ENCODE measurements at places on chromosomes 6 and 20.

DNA sequence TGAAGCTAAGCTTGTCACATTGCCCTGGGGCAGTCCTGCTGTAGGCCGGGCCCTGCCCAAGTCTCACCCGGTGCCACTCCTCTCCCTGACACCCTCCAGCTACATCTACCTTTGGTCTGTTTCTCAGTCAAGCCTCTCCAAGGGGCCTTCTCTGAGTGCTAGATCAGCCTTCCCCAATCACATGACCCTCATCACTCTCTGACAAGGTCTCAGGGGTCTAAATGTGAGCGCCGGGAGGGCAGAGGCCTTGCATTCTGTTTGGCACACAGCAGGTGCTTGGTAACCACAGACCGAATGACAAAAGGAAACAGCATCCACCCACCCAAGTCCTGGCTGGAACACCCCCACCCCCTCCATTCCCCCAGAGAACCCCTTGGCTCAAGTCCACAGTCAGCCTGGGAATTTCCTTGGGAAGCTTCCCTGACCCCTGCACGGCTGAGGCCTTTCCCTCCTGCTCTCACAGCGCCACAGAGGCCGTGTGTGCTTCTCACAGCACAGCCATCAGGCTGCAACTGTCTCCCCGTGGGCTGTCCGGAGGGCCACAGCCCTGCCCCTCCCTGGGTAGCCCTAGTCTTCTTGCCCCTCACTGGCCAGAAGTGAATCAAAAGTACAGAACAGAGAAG, 32.9 kb downstream of the PKIG start:
- no peak for DNase-seq

GRCh38 chr6:106508277-106508676, 121.0 kb downstream of the RTN4IP1 start:
- DNase-seq, result no peak

- DNase-seq, result peak; percentile 9
These were observed 199.7 kb upstream of the SIM1 start for GRCh38 chr6:100664274-100665040.

DNA sequence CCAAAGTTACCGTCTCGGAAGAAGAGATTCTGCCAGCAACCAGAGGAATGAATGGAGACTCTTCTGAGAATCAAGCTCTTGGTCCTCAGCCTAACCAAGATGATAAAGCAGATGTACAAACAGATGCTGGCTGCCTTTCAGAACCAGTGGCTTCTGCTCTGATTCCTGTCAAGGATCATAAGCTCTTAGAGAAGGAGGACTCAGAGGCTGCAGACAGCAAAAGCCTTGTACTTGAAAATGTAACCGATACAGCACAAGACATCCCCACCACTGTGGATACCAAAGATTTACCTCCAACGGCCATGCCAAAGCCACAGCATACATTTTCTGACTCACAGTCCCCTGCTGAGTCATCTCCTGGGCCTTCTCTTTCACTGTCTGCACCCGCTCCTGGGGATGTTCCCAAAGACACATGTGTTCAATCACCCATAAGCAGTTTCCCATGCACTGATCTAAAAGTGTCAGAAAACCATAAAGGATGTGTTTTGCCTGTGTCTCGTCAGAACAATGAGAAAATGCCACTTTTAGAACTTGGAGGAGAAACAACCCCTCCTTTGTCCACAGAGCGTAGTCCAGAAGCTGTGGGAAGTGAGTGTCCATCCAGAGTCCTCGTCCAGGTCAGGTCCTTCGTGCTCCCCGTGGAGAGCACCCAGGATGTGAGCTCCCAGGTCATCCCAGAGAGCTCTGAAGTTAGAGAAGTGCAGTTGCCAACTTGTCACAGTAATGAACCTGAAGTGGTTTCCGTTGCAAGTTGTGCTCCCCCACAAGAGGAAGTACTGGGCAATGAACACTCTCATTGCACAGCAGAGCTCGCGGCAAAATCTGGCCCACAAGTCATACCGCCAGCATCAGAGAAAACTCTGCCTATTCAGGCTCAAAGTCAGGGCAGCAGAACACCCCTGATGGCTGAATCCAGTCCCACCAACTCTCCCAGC, 109.6 kb downstream of the RTN4IP1 start:
- DNase-seq, result no peak

DNA sequence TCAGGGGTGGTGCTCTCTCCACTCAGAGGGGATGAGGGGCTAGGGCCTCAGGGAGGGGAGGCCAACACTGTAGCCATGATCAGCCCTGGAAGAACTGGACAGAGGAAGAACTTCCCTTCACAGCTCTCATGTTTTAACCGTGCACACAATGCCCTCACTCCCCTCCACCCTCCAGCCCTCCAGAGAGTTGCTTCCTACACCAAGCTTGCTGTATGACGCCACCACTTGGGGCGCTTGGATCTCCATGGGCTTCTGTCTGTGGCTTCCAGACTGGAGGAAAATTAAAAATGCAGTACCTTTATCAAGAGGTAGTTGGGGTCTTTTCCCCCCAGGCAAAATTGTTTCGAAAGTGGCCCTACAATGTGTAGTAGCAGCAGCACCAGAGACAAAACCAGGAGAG, 48.4 kb downstream of the ARHGAP40 start:
- DNase-seq, result no peak

DNA sequence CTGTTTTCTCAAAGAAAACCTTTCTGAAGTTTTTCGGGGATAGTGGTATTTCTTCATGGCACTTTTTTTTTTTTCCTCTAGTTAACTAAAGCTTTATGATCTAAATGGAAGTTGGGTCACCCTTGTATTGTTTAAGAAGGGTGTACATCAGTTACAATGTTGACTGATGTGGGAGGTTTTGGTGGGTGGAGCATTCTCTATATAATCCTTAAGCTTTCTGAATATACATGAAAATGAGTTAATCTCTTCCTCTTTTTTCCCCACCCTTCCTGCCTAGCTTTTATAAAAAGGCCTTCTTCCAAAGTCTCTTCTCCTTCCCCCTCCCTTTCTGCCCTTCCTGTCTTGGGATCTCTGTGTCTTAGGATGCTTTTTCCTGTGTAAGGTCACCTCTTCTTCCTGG, 47.2 kb downstream of the DHX35 start:
- DNase-seq, result no peak

- no peak for DNase-seq
These were observed 1.5 kb upstream of the MAPK13 start for GRCh38 chr6:36128793-36129192.

GRCh38 chr6:157980288-157981131, 1.2 kb upstream of the SYNJ2 start:
- DNase-seq, result no peak

DNA sequence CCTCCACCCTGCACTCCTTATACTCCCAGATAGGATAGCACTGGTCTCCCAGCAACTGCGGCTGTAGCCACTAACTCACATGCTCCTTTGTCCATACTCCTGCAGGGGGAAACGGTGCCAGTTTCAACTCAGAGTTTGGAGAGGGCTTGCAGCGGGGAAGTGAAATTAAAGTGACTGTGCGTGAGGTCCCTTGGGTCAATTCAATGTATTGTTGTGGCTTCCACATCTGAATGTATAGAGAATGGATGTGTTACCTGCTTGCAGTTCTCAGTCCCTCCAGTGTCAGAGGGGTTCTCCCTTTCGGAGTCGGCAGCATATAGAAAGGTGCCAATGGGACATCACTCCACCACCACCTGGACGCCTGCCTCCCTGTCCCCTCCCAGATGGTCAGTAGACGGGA, 93.6 kb upstream of the CNKSR3 start:
- no peak for DNase-seq

- DNase-seq, result peak; percentile 84
These were observed at the start of gene C6orf118 for GRCh38 chr6:165308926-165309731. Gene C6orf118 (minus strand): TSS chr6:165309605. CDS start chr6:165309586, 19 bp downstream.

- no peak for DNase-seq
These were observed 244.9 kb downstream of the HIVEP2 start for GRCh38 chr6:142700032-142700431.

DNA sequence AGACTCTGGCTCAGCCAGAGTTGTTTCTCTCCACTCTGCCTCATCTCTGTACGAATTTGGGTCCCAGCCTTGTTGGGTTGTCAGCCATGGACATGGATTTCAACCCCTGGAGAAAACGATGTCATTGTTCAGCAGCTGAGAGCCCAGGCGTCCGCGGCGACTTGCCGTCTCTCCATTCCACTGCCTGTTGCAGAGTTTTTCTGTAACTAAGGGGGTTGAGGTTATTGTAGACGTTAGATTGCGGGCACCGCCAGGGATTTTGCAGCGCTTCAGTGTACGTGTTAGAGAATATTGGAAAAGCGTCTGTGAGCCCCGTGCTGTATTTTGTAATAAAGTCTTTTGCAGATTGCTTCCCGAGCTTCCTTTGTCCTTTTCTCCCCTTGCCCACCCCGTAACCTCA, 13.1 kb upstream of the RBM38 start:
- no peak for DNase-seq

DNA sequence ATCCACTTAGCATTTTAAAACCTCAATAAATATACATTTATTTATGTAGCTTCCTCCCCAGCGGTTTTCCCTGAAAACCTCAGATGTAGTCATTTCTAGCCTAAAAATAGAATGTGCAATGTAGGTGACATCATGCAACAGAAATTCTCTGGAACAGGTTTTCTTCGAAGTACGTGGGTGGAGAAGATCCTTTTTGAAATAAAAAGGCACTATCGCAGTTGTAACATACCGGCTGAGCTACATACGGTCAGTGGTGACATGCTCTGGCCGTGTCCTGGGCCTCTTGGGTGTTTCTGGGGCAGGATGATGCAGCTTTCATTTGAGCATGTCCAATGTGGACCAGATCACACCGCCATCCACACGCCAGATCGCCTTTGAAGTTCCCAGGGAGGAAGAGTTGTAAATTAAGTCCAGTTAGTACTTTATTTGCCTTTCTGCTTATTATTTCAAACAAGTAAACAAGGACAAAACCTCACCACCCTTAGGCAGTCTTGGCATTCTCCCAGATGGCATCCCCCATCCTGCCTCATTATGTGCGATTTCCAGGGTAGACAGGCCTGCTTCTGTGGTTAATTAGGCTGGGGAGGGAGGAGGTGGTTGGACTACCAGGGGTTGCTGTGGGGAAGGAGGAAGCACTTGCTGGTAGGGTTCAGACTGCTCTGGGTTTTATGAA, 109.5 kb upstream of the CLDN20 start:
- DNase-seq, result no peak

DNA sequence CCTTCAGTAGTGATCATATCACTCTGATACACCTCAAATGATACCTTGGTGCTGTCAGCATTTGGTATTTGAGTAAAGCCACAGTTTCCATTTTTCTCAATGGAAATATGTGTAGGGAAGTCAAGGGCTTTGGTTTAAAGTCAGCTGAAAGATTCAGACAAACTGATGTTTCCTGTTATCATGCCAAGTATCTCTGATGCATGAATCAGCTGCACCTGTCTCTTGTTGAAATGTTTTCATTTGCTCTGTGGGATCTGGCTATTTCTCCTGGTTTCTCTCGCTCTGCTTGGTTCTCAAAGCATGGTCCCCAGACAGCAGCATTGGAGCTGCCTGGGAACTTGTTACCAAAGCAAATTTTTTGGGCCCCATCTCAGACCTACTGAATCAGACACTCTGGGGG, 23.5 kb downstream of the ZFP64 start:
- no peak for DNase-seq

- no peak for DNase-seq
These were observed 22.5 kb upstream of the IYD start for GRCh38 chr6:150346346-150346745.

DNA sequence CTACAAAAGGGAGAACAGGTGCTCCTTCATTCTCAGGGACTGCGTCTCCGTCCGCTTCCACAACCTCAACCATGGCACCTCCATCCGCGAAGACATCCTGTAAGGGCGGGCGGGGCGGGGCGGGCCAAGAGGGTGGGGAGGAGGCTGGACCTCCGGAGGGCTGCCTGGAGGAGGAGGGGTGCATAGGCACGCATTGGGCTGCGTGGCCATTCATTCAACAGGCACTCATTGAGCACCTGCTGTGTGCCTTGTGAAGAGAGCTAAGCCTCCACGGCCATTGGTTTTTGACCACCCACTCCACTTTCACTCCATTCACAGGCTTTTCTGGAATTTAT, 435 bp downstream of the ZSWIM3 start:
- DNase-seq, result no peak

DNA sequence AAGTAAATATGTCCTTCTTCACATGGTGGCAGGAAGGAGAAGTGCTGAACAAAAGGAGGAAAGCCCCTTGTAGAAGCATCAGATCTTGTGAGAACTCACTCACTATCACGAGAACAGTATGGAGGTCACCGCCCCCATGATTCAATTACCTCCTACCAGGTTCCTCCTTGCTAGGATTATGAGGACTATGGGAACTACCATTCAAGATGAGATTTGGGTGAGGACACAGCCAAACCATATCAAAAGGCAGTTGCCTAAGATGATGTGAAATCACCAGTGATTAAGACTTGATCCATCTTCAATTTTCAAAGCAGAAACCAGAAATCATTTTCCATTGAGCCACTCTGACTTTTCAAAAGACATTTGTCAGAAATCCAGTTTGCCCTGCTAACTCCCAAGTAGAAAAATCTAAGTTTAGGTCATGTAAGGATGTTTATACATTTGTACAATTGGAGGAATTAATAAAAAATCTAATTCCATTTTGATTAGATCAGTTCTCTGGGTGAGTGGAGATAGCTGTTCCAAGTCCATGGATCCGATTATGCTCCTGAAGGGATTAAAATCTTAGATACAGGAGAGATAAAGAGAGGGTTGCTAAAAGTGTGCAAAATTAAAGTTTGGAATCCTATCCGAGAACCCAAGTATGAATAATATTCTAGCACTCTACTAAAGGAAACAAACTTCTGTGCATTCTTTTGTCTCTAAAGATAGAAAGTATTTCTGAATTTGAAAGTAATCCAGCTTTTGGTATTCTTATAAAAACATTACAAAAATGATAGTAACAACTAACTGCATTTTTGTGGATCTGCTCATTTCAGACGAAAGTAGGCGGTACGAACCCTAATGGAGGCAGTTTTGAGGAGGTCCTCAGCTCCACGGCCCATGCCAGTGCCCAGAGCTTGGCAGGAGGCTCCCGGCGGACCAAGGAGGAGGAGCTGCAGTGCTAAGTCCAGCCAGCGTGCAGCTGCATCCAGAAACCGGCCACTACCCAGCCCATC, 39.5 kb downstream of the HDDC2 start:
- no peak for DNase-seq

DNA sequence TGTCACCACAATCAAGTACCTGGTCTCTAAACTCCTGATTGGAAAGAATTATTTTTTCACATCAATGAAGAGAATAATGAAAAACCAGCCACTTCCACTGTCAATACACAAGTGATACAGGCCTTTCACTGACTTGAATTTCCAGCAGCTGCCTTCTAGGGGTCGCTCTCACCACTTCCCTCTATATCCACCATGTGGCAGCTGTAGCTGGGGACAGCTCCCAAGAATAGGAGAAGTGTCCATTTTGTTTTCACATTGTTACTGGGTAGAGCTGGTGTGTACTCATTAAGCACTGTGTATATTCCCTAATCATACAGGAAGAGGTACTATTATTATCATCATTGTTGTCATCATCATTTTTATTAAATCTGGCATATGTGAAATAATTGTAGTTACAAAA, 438.4 kb upstream of the SPTLC3 start:
- DNase-seq, result peak; percentile 75

DNA sequence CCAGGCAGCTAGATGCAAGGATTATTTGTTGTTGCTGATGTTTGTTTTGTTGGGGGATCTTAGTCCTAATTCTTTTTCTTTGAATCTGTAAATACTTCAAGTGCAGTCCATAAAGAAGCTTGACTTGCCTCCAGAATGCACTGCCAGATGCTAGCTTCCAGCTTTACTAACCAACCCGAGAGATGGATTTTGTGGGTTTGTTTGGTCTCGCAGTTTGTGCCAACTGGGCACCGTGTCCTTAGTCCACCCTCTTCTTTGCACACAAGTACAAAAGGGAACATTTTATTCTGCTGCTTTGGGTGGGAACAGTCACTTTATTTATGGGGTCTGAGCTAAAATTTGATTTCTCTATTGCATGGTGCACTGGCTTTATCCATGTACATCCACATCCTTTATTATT, 212.0 kb downstream of the PLCB1 start:
- no peak for DNase-seq

- no peak for DNase-seq
These were observed 280.4 kb downstream of the FOXC1 start for GRCh38 chr6:1890071-1890470.

All from SK-N-DZ (cell line).